ENCODE measurements at places on chromosomes 1 and 21.

GRCh38 chr1:111145542-111145941 lies 5.5 kb downstream of the CEPT1 start:
- no peak for DNase-seq

- no peak for DNase-seq
Measured at GRCh38 chr1:224846119-224846907, 83.2 kb upstream of the DNAH14 start.

- DNase-seq, result no peak
Measured at GRCh38 chr1:181149326-181150125, 61.0 kb downstream of the IER5 start.

DNA sequence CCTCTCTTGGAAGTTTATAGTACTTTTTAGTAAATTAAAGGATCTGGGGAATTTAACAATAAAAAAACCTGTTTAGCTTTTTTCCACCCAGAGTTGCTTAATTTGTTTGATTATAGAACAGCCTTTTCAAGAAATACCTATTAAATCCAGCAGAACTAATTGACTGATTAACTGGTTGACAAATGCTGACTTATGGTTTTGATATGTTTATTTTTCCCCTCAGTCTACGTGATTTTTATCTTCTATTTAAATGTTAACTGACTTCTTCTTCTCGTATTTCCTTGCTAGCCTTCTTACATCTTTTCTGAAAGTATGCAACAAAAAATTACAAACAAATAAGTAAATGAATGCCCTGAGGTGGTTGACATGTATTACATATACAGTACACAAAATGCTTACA lies 302.9 kb upstream of the SPAG17 start:
- DNase-seq, result no peak

DNA sequence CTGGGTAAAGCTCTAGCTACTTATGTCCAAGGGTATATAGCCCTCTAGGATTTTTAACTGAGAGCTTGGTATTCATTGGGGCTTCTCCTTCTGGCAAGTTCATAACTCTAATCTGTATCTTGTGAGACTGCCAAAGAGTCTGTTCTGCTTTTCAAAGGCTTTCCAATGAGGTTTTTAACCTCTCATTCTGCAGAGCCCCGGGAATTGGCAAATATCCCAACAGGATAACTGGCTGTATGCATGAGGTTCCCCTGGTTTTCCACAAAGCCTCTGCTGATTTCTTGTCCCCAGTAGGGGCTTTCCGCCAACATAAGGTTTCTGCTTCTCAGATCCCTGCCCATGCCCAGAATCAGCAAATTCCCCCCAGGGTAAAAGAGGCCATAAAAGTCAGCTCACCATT lies 40.9 kb downstream of the RPL5 start:
- no peak for DNase-seq

- no peak for DNase-seq
Measured at GRCh38 chr1:156026588-156026987, 5.8 kb upstream of the SSR2 start.

DNA sequence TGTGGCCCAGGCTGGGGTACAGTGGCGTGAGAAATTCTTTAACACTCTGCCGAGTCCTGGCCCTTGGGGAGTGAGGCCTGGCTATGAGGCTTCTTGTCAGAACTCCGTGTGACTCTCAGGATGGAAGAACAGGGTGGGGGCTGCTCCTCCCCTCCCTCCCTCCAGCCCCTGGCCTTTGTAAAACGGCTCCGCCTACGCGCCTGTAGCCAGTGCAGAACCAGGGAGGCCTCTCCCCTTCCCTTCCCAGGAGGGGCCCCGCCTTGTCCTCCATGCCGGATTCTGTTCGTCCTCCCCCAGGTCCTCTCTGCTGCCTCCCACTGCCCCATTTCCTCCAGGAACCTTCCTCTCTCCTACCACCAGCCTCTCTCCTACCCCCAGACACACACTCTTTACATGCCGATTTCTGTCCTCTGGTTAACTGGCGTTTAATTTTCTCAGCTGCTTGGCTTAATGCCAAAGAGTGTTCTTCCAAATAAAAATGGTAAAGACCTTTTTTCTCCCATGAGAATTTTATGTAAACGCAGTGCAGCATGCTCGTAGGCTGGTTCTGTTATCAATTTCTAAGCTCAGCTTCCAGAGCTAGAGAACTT lies 21.0 kb downstream of the PDE9A start:
- no peak for DNase-seq

All from astrocyte (in vitro differentiated cells and primary cell).